Ureter (tissue), 1 donor: ENCODE measurements at places on chromosomes 1 and 21. TPM values are rescaled to one million over a fixed set of nuclear protein-coding genes. Genes with fewer than 3 reads are reported as not detected.

DNA sequence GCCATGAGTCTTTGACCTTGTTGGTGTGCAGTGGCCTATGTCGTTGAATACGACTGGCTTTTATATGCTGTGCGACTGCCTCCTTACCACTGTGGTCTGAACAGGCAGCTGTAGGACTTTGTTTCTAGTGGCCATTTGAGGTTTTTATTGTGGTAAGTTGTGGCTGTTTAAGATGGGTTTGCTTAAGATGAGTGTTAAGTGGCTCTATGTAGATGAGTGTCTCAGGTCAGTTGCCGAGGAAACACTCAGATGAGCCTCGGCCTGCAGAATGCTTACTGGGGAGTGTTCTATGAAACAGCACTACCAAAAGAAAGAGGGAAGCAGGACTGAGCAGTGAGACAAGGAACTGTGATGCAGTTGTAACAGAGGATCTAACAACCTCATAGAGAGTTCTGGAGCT lies 14.9 kb upstream of the CD1C start:
- DNase-seq: no peak

Gene HCRTR1
- not detected for total RNA-seq

DNA sequence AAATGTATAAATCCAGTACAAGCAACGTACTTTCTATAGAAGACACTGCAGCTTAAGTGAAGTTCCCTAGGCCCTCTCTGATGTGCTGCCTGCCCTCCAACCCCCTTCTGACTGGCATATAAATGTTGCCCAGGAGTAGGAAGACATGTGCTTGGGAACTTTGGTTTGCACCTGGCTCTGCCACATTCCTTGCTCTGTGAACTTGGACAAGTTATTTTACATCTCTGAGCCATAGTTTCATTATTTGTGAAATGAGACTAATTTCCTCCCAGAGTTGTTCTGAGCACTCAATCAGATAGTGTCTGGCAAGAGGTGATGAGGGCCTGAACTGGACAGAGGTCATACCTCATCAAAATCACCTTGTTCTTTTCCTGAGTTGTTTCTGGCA lies 3.5 kb upstream of the PHC2 start:
- DNase-seq: no peak

GRCh38 chr1:64842224-64842623 lies 97.3 kb downstream of the RAVER2 start:
- no peak for DNase-seq

Gene NEGR1
- total RNA-seq: 10.0 TPM

DNA sequence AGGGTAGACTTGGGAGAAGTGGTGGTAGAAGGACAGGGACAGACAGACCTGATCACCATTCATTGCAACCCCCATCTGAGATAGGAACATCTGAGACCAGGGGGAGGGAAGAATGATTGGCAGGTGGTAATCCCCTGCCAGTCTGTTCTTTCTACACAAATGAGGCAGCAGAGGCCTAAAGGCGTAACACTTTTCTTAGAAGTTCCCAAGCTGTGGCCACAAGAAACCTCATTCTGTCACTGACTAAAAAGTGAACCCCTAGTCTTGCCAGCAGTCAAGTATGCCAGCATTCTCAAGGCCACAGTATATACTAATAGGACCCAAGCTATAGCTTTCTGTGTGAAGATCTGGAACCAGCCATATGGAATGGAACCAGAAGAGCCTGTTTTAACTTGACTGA lies 638.0 kb downstream of the KCNT2 start:
- DNase-seq: no peak

Gene SELENBP1
- total RNA-seq: 57.1 TPM

DNA sequence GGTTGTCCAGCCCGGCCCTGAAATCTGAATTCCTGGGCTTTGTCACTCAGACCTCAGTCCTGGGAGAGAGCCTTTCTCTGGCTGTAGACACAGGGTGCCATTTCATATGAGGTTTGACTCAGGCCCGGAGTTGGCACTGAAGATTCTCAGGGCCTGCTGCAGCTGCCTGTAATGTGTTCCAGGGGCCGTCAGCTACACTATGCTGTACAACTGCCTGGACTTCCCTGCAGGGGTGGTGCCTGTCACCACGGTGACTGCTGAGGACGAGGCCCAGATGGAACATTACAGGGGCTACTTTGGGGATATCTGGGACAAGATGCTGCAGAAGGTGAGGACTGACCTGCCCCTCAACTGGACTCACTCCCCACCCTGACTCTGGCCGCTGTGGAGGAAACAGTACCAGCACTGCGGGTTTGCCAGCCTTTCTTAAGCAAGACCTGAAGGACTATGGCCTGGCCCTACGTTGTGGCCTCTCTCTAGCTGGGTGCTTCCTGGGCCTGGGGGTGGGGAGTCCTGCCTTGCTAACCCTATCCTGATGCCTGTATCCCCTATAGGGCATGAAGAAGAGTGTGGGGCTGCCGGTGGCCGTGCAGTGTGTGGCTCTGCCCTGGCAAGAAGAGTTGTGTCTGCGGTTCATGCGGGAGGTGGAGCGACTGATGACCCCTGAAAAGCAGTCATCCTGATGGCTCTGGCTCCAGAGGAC lies 18.9 kb downstream of the FAAH start:
- no peak for DNase-seq

Gene EFNA1
- total RNA-seq: 111 TPM

DNA sequence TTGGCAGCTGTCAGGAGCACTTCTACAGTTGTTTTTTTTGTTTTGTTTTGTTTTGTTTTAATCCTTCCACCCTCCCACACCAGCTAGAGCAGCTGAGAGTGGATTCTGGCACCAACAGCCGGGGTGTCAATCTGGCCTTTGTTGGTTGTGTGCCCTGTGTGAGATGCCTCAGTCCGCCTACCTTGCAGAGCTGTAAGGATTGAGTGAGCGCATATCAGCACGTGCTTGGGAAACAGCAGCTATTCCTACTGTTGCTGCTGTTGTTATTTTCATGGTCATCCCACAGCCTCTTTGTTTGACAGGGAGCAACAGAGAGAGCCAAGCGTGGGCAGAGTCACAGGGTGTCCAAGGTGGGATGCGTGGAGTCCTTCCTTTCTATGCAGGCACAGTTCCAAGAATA lies 50.4 kb downstream of the PGBD5 start:
- no peak for DNase-seq

Gene PTCH2
- total RNA-seq: 1.5 TPM

GRCh38 chr1:32242341-32242851 lies 4.6 kb upstream of the FAM167B start:
- DNase-seq: no peak

Gene XCL1
- total RNA-seq: not detected

Gene SLC1A7
- total RNA-seq: not detected

DNA sequence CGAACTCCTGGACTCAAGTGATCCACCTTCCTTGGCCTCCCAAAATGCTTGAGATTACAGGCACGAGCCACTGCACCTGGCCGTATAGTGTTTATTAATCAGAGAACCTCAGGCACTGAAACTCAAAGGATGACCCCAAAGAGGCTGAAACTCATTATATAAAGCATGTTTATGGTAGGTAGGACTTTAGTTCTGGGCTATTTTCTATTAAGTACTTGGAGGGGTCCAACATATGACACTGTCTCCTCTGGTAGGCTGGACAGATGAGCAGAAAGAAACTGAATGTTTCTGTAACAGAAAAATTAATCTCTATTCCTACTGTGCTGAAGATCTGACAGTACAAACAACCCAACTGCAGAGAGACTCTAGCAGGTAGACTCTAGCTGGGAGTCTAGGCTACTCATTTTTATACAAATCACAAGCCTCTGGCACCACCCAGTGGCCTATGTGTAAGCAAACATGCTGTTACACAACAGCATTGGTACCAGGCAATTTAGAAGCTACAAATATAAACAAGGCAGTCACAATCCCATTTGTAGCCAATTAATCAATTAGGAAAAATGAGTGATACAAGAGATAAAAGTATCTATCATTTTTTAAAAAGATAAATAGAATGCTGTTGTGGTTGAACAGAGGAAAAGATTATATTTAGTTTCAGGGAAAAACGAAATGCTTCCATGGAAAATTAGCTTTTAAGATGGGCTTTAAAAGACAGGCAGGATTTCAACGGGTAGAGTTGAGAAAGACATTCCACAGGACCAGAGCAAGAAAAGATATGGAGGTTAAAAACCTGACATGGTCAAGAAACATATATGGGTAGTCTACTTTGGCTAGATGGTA lies 10.4 kb downstream of the DCAF8 start:
- DNase-seq: peak; percentile 74

Gene TNFRSF8
- total RNA-seq: 0.36 TPM

Gene DDX59
- 30.6 TPM for total RNA-seq

DNA sequence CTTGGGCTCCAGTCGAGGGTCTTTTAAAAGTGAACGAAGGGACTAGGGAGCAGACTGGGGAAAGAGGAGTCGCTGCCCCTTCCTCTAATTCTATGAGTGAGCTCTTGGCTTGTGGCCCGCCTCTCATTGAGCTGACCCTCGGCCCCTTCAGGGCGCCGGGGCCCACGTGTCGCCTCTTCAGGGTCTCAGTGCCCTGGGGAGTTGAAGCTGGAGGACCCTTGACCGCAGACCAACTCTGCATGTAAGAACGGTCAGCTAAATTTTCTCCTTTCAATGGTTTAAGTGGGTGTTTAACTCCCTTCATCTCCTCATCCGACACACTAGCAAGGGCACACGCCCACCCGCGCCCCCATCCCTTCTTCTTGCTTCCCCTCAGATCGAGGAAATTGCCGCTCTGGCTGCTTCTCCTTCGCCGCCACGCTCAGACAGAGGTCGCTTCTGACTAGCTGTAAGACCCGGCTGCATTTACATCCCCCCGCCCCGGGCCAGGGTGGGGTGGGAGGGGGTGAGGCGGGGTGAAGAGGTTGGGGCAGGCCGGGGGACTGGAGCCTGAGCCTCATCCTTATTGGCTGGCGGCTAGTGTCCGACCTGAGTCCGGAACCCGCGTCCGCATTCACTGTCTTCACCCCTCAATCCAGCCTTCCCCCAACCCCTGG lies 10.9 kb downstream of the NR5A2 start:
- no peak for DNase-seq

Gene TDRKH
- total RNA-seq: 12.3 TPM

Gene DIPK1A
- 8.9 TPM for total RNA-seq

GRCh38 chr1:32774950-32775634 lies 42.1 kb downstream of the YARS1 start:
- DNase-seq: no peak

GRCh38 chr1:186234976-186235686 lies 139.9 kb downstream of the TPR start:
- no peak for DNase-seq

DNA sequence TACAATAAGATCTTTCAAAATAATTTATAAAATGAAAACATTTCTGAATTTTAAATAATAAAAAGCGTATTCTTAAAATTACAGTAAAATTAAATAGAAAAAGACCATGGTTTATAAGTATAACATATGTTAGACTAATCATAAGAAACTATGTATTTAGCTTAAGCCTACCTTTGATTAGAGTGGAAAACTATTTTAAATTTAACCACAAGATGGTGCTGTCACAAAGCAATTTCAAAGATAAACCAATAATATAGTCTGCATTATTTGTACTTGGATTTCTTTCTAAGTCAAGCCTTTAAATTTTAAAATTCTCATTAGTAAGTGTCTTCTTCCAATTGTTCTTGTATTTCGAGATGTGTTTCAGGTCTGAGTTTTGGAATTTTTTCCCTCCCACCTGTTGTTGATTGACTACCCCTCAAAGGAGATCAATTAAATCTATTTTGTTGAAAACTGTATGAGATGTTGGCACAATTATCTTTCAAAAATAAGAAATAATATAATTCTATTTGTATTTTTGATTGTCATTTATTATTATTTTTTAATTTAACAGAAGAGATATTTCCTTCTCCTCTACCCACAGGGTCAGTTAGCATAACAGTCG lies 459.8 kb downstream of the KCNT2 start:
- DNase-seq: no peak

GRCh38 chr1:228267962-228268880 lies 60.4 kb downstream of the OBSCN start:
- no peak for DNase-seq

DNA sequence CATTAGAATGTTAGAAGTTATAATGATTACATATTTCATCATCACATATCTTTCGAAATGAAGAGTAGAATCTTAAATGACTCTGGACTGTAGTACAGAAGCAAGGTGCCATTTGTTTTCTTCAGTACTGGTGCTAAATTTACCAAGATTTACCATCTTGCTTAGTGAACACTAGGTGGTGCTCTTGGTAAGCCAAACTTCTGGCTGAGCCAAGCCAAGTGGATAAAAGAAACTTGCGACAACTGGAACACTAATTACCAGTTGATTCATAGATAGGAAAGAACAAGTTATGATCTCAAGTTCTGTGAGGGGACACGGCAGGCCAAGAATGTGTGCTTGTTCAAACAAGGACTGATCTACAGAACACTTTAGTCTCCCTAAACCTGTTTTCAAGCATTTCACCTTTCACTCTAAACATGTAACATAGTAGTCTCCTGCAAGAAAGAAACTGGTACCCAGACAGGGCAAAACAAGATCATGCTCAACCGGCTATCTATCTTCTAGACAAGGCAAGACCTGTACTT lies 19.8 kb downstream of the SPRTN start:
- peak; percentile 61 for DNase-seq

- DNase-seq: peak; percentile 14
Measured at GRCh38 chr1:34898330-34898761, 31.1 kb downstream of the DLGAP3 start.

Gene ATP1A2
- 41.2 TPM for total RNA-seq

Gene KCTD3
- total RNA-seq: 65.6 TPM

GRCh38 chr1:156025876-156026275 lies 5.1 kb upstream of the SSR2 start:
- DNase-seq: peak; percentile 47

Gene AADACL4
- total RNA-seq: not detected

GRCh38 chr1:236341298-236341697 lies 52.8 kb upstream of the EDARADD start:
- no peak for DNase-seq

DNA sequence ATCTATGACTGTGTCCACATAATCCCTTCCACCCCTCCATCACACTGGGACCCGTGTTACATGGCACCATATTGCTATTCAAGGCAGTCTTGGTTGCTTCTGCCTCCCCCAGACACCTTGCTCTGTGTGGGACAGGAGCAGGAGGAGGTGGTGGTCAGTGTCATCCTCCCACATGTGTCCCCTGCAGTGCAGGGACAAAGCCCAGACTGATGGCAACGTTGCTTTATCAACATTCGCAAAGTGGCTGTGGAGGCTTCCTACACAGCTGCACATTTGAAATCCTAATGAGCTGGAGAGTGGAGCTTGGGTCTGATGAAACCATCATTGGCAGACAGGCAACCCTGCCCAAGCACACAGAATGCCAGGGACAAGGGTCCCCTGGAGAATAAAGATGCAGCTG lies 26.2 kb downstream of the TRIM67 start:
- no peak for DNase-seq
